Stimulated activated CD4-positive, alpha-beta T cell treated with anti-CD3 and anti-CD28 coated beads, Interleukin-2, amount 100 ng/mL, for 4 hours (primary cell): ENCODE measurements at places on chromosomes 1 and 21.

DNA sequence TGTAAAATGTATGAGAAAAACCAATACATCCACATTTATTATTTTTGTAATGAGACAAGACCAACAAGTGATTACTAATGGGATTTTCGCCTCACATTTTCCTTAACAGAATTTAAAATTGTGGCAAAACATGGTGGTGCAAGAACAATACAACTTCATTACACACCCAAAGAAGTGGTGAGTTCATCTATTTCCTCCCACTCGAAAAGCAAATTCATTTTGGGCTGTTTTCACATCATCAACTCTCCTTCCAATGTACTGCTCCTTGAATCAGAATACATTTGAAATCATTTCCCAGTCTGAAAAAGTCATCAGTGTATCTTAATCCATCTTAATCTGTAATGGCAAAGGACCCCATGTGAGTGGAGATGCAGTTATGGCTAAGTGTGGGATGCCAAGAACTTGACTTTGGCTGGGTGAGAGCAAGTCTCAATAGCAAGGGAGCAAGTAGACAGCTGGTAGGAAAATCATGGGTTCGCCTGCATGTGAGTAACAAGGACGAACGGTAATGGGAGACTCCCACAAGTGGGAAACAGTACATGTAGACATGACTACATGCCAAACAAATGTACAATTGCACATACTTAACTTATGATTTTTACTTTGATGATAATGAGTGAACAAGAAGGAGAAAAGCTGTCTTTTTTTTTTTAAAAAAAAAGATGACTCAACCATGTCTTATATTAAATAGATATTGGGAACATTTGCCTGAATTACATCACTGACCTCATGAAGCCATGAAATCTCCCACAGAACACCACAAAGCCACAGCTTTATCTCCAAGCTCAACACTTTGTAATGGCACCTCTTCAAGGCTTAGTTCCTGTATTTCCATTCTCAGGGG lies 46.0 kb downstream of the RUNX1 start:
- no peak for DNase-seq

GRCh38 chr21:46621457-46622182 lies 13.9 kb upstream of the PRMT2 start:
- no peak for DNase-seq

- no peak for DNase-seq
Observed at GRCh38 chr1:41280202-41281032, 38.3 kb upstream of the SCMH1 start.

GRCh38 chr1:229280921-229281320 lies 10.0 kb downstream of the RAB4A start:
- DNase-seq = no peak

DNA sequence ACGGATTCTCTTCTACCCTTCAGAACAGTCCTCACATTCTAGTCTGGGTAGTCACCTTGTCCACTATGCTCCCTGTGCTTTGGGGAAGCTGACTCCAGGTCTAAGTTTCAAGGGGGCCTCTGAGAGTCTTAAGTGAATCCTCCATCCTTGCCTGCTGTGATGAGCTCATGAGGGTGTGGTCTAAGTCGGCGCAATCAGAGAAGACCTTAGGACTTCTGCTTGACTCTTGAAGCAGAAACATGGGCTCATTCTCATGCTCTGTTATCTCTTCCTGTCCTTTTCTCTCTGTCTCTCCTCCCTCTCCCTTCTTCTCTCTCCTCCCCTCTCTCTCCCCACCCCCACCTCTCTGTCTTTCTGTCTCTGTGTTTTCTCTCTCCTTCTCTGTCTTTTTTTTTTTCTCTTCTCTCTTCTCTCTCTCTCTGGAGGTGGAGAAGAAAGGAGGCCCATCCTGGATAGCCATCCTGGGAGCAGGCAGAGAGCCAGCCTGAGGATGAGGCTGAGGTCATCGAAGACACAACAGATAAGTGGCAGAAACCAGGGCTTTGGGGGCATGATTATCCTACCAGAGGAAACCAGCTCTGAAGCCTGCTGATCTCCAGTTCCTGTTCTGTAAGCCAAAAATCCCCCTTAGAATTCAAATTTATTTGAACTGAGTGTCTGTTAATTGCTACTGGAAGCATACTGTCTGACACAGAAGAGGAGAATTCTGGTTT lies 245.6 kb downstream of the SIPA1L2 start:
- DNase-seq = no peak

DNA sequence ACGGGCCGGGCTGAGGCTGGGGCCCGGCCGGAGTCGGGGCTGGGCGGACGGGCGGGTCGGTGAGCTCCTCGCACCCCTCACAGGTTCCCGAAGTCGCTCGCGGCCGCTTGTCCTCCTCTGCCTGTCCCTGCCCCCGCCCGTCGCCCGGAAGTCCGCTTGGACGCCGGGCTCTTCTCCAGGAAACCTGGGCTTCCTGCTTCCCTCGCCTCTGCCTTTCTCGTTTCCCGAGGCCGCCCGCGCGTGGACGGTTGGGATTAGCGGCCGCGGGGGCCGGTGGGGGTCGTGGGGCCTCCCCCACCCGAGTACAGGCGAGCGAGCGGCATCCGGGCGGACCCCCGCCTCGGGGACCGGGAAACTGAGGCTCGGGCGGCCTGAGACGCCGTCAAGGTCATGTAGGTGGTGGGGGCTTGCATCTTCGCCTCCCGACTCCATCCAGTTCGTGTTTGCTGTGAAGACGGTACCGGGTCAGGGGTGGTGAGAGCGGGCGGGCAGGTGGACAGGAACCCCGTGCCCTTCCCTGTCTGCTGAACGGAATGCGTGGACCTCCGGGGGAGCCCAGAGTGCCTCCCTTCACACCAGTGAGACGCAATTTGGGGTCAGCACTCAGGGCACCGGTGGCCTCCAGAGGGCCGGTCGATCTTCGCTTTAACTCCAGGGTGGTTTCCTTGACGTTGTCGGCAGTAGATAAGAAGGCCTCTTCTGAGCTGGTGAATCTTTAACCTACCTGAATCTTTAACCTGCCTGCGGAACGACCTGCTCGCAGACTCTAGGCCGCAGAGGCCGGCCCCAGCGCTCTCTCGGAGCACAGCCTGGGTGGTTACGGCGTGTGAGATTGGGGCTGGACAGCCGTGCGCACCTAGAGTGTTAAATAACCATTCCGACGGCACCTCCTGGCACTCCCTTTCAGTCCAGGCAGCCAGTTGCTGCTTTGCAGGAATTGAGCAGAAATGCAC lies 686 bp downstream of the ARF1 start:
- no peak for DNase-seq

DNA sequence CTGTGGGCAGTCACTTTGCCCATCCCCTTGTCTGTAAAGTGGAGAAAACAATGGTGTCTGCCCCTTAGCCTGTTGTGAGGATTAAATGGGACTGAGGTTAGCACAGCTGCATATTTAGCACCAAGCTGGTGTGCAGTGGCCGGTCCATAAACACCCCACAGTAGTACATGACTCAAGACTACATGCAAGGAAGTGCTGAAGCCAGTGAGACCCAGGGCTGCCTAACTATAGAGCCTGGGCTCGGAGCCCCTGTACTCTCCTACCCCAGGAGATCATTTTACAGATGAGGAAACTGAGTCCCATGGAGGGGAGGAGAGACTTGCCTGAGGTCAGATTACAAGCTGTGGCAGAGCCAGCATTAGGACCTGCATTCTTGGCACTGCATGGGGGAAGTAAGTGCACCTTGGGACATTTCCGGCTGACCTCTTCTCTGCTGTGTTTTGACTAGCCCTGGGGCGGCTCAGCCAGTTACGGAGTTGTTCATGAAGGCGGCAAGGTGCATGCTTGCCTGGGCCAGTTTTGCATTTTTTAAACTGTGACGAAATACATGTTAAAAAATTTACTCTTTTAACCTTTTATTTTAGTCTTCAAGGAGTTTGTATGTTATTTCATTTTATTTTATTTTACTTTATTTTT lies 3.2 kb downstream of the SERINC2 start:
- DNase-seq = no peak

DNA sequence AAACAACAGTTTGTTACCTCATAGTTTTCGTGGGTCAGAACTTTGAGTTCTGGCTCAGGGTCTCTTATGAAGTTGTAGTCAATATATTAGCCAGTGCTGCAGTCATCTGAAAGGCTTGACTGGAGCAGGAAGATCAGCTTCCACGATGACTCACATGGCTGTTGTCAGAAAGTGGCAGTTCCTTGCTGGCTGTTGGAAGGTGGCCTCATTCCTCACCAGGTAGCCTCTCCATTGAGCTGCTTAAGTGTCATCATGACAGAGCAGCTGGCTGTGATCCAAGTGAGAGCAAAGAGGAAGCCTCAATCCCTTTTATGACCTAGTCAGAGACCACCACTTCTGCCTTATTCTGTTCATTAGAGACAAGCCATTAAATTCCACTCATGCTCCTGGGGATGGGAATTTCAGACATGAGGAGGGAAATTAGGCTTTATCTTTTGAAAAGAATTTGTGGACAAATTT lies 5.6 kb downstream of the OSBPL9 start:
- DNase-seq = no peak

- DNase-seq = no peak
Observed at GRCh38 chr1:234665975-234666605, 56.1 kb upstream of the IRF2BP2 start.

DNA sequence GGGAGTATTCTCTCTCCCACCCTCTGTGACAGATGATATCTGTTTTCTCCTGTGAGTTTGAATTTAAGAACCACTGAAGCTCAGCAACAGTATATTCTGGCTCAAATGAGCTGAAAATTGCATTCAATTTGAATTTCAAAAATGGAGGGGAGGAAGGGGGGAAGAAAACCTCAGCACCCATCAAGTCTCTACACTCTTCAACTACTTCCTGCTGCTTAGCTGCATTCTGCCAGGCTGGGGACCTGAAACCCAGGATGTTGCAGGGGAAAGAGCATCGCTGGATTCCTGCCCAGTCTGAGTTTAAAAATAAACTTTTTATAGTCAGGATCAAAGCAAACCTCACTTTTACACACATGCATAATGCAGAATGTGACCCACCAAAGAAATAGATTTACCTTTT lies 214.3 kb upstream of the ESRRG start:
- DNase-seq = no peak

DNA sequence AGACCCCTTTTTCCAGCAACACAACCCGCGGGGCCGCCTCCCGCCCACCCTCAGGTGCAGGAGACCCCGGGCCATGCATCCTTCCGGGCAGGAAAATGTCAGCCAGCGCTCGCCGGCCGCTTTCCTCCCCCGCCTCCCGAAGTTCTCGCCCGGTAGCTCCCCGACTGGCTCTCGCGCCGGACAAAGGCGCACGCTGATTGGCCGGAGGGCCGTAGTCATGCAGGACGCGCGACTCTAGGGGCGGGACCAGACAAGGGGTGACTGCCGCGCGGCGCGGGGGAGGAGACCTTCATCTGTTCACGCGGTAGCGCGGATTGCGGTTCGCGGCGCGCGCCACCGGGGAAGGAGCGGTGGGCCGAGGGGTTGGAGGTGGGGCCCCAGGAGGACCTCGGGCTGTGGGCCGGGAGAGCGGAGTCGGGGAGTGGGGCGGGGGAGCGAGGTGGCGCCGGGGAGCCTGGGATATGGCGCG lies at the start of gene FLVCR1:
Gene FLVCR1 (plus strand): TSS at position 284 of the 469 bp plus-strand sequence. CDS start 178 bp downstream, at position 462.
- DNase-seq = peak; percentile 80

GRCh38 chr1:201371792-201372191 lies 5.7 kb downstream of the TNNT2 start:
- DNase-seq = no peak

- DNase-seq = no peak
Observed at GRCh38 chr1:81700728-81701470, 99.8 kb upstream of the ADGRL2 start.

DNA sequence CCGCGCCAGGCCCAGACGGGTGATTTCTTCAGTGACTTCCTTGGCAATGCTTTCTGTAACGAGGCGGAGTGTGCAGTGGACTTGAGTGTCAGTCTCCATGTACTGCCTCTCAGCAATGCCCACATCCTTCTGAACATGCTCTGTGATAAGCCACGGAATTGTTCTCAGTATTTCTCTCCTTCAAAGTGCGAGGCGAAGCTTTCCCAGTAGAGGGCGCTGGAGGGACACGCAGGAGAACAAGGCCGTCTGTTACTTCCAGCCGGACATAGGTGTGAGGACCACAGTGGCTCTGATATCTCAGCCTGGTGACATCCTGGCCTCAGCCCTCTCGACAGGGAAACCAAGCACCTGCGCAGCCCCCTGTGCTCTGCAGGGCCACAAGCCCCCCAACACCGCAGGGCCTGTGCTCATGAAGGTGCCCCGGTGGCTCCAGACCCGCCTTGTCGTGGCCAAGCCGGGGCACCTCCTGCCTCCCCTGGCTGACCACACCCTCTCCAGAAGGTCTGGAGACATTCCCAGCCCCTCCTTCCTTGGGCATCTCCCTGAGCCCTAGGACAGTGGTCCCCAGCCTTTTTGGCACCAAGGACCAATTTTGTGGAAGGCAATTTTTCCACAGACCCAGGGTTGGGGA lies 46.1 kb upstream of the BACE2 start:
- DNase-seq = peak; percentile 6

DNA sequence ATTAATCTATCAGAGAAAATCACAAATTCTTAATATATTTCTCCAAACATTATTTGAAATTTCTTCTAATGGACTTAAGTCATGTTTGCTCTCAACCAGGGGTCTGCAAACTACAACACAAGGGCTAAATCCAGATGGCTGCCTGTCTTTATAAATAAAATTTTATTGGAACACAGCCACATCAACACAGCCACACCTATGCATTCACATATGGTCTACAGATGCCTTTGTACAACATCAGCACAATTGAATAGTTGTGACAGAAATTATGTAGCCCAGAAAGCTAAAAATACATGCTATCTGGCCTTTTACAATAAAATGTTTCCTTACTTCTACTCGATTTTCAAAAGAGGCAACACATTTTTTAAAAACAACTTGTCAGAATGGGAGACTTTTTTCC lies 103.9 kb downstream of the DPYD start:
- no peak for DNase-seq

DNA sequence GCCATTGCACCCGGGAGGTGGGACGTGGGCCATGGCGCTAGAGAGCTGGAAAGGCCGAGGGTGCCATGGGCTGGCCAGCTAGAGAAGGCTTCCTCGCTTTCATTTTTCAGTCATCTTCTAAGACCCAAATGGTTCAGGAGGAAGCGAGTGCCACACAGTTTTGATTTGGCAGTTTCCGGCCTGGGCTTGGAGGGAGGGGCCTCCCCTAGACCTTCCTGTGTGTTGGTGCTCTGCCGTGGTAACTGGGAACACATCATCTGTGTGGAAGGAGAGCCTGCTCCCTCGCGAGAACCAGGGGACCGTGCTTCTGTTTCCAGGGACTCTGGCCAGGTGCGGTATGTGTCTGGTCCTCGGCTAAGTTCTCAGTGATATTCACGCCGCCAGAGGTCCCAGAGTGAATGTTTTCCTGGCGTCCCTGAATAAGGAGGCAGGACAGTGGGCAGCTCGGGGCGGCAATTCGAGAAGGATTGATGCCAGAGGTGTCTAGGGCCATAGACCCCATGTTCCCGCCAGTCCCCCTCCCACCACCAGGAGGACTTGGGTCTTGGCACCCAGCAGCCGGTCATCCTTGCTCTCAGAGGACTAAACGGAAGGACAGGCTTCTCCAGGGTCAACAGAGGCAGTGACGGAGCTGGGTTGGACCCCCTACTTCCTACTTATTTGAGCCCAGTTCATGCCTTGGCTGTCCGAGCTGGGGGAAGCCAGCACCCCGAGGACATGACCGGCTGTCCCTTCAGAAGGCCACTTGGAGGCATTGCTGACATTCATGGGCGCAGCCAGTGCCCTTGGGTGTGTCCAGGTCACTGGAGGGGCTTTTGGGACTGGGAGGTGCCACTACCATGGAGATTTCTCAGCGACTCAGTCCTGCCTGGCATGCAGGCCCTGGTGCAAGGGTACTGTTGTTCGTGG lies 2.7 kb upstream of the NPHP4 start:
- DNase-seq = peak; percentile 40

GRCh38 chr1:69073176-69073575 lies 494.5 kb upstream of the LRRC7 start:
- no peak for DNase-seq
